Astrocyte of the cerebellum (primary cell): ENCODE measurements at places on chromosomes 5 and 9.

GRCh38 chr5:80622756-80623155 lies 31.7 kb upstream of the MSH3 start:
- DNase-seq = no peak

- no peak for DNase-seq
These were observed 70.3 kb upstream of the EPB41L4B start for GRCh38 chr9:109391176-109391575.

DNA sequence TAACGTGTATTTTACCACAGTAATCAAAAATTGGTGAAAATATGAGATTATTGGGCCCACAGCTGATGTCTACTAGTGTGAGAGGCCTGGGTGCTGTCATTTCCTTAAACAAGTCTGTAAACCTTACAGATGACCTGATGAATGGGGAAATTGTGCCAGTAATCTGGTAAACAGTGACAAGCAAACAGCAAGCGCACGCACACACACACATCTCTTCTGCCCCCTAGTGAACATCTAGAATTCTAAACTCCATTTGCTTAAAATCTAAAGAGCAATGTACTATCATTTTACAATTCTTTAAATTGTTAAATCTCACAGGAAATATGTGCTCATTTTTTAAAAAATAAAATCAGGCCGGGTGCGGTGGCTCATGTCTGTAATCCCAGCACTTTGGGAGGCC lies 7.5 kb upstream of the RAPGEF1 start:
- peak; percentile 36 for DNase-seq

DNA sequence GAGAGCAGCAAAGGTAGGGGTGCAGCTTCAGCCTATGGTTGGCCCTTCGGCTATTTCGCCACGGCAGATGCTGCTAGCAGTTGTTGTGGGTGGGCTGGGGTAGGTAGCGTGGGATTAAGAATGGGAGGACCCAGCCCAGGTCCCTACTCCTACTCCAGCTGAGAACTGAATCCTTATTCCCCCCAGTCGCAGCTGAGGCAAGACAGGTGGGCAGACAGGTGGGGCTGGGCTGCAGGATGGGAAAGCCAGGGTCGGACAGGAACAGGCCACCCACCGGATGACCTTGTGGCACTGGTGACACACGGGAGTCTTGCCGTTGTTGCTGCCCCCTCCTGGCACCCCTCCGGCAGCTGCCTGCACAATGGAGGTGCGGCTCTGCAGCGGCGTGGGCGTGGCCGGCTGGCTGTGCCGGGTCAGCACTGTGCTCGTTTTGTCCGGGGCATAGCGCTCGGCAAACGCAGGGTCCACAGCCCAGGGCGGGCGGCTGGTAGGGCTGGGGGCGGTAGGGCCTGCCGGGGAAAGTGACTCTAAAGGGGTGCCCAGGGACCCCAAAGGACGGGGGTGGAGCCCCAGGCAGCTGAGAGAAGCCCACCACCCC lies 8.2 kb downstream of the PDLIM7 start:
- DNase-seq = no peak

GRCh38 chr5:55865831-55866230 lies 14.7 kb downstream of the IL31RA start:
- no peak for DNase-seq

- DNase-seq = no peak
These were observed 32.2 kb downstream of the SHOC1 start for GRCh38 chr9:111762556-111762955.

DNA sequence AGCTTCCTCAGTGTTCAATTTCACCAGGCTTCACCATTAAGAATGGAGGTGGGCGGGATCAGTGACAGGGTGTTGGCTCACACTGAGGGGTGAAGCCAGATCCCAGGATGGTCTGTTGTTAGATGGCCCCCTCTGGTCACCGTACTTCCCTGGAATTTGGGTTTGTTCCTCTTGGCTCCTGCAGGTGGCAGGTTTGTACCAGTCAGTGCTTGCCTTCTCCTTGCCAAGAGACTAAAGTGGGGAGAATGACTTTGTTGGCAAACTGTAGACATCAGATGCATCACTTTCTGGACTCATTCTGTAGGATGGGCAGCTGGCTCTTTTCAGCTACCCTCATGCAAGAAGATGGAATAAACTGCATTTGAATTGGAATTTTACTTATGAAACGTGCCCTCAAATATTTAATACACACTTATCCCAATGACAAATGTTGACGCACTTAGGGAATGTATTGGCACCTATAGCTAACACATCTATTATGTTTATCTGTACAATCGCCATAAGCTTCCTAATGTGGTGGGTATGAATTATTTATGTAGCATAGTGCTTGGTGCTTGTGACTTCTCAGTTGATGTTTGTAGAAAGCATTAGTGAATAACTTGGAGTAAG lies 31.4 kb upstream of the ANKRD55 start:
- DNase-seq = no peak

DNA sequence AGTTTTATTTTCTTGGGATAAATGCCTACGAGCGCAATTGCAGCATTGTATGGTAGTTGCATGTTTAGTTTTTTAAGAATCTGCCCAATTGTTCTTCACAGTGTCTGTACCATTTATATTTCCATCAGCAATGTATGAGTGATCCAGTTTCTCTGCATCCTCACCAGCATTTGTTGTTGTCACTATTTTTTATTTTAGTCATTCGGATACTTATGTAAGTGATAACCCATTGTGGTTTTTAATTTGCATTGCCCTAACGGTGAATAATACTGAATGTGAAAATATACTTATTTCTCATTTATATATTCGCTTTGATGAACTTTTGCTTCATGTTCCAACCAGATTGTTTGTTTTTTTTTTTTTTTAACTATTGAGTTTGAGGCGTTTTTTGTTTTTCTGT lies 33.7 kb upstream of the PWWP2A start:
- DNase-seq = no peak

DNA sequence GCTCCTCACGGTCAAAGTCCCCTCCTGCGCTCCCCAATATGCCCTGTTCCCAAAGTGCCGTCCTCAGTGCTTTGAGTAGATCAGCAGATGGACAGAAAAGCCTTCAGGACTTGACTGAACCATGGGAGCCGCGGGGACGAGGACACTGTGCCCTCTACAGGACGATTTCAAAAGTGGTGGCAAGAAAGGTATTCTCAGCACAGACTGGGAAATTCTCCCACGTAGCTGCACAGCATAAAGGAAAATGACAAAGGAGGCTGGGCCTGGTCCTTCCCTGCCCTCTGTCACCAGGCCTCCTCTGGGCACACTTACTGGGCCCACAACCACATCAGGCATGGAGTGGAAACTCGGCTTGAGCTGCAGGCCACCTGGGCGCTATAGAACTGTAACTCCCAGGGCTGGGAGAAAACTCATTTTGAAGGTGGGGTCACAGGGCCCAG lies 16.7 kb upstream of the MTMR12 start:
- peak; percentile 42 for DNase-seq

GRCh38 chr5:55151923-55152842 lies 7.8 kb upstream of the GPX8 start:
- peak; percentile 69 for DNase-seq

DNA sequence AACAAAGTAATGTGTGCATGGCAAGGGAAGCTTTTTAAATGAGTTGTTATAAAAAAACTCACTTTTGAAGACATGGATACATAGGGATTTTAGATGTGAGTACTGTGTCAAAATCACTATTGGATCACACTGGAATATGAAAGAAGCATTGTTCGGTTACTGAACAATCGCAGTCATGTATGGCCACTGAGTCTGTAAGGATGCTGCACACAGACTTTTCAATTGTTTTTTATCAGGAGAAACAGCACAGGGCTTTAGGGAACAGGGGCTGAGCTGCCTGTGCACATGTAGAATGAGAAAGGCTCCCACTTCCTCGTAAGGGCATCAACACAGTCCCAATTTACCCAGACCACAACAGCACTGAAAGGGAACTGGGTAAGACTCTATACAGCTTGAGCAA lies 1333.9 kb upstream of the DMAC1 start:
- no peak for DNase-seq

DNA sequence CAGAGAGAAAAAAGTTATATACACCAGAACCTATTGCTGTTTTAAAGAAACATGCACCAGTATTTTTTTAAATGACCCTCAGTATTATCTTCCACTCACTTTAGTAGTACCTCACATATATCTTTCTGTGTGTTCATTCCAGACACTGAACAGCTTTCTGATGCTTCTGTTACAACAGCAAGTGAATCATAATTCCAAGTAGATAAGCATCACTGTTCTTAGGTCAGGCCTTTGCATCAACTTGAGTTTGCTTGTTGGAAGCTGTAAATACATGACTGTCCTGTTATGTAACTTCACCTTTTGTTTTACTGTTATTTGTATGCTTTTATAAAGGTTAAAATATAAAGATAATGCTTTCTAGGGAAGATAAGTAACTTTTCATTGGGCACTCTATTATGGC lies 184.4 kb downstream of the ISL1 start:
- no peak for DNase-seq

DNA sequence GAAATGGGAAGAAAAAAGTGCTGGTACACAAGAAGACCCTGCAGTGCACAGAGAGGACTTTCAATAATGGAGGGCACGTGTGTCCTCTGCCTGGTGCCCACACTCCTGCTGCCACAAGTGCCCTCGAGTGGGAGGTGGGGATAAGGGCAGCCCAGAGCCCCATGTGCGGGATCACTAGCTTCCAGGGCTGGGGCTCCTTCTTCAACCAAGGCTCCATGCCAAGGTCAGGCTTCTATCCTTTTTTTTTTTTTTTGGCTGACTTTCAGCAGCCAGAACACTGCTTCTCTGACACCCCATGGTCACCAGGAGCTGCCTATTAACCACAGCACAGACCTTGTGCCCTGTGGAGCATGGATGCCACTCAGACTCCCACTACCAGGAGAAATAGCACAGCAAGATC lies 7.5 kb downstream of the ACSL6 start:
- DNase-seq = no peak

DNA sequence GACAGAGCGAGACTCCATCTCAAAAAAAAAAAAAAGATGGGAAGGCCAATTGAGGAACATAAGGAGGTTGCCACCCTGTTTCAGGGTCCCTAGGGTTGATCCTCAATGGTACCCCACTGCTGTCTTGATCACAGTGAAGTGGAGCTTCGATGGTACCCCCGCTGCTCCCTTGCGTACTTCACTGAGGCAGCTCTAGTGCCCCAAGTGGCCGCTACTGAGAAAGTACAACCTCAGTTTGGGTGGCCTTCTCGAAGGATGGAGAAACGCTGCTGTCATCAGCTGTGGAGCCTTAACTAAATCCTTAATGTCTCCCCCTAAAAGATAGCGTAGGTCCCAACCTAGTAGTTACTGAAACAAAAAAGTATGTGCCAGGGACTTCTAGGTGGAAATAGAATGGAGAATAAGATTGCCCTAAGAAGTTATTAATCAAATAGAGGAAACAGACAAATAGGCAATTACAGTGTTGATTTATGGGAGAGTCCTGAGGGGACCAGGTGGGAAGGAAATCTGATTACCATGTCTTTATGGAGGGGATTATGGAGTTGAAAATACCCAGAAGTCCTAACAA lies 6.3 kb downstream of the TESK1 start:
- no peak for DNase-seq

DNA sequence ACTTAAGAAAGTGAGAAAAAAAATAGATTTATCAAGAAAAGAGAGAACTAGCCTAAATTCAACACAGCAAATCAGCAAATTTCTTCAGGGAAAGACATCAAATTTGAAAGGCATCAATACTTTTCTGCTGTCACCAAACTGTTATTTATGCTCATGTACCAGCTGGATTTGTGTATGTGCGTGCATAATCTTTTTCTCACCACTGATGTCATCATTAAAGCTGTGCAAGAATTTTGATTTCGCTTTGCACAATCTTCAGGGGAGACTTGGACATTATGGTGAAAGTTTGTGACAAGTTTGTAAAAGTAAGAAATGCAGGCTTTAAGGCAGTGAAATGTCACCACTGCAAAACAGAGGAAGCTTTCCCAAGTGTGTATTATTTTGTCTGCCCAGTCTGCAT lies 215.4 kb downstream of the SLF1 start:
- no peak for DNase-seq

DNA sequence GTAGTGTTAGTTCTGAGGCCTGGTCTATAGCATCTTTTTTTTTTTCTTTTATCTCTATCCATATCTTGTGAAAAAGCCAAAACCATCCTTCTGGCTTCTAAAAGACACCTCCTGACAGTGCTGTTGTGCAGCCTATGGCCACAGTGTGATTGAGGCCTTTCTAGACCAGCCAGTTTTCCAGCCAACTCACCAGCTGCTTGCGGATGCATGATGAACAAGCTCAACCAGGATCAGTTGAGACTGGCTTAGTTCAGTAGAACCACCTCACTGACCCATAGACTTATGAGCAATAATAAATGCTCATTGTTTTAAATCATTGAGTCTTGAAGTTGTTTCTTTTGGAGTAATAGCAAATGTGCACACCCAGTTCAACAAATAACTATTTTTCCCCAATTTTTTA lies 296.9 kb downstream of the FAM170A start:
- no peak for DNase-seq

- no peak for DNase-seq
These were observed 1.0 kb upstream of the NTMT1 start for GRCh38 chr9:129624947-129625346.

GRCh38 chr5:36452424-36453006 lies 150.8 kb upstream of the RANBP3L start:
- no peak for DNase-seq

GRCh38 chr9:120383611-120383998 lies 196.4 kb downstream of the CDK5RAP2 start:
- no peak for DNase-seq

GRCh38 chr9:106110483-106110882 lies 416.1 kb downstream of the TMEM38B start:
- no peak for DNase-seq

- DNase-seq = no peak
These were observed 4.3 kb downstream of the NHP2 start for GRCh38 chr5:178149199-178149932.

DNA sequence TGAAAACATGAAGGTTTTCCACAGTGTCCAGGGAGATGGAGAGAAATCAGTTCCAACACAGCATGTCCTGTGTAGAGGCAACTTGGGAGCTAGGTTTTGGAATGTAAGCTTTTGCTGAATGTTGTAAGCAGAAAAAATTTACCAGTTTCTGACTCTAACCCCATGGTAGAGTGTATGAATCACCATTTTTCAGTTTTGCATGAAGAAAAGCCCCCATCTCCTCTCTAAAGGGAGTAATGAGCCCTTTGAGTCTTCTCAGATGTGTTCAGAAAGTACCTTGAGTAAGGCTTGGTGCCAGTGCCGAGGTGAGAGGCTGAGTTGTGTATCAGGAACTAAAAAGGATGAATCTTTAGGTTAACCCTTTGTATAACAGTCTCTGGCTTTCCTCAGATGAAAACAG lies 96.2 kb downstream of the ADRB2 start:
- no peak for DNase-seq

DNA sequence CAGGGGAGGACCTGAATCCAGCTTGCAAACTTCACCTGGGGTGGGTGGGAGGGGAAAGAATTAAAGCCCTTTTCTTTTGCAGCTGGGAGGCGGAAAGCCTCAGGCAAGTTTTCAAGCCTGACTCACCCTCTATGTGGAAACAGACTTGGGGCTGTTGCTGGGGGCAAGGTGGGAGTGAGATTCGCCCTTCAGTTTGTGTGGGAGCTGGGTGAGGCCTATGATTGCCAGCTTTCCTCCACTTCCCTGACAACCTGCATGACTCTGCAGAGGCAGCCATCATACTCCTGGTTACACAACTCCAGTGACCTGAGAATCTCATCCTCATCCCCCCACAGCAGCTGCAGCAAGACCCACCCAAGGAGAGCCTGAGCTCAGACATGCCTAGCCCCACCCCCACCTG lies 43.2 kb upstream of the SREK1 start:
- DNase-seq = no peak

- DNase-seq = no peak
These were observed 1060.6 kb upstream of the ACO1 start for GRCh38 chr9:31323726-31324444.
